Regular cardiac myocyte (primary cell): ENCODE measurements at places on chromosomes 16 and 17. TPM values are rescaled to one million over a fixed set of nuclear protein-coding genes. Genes with fewer than 3 reads are reported as not detected.

The MYH11 gene
- under 0.01 and 0.56 TPM in 2 replicates for total RNA-seq

The SDF2 gene
- total RNA-seq = 77.2 and 85.3 TPM in 2 replicates

The IRX3 gene
- total RNA-seq = 4.2 and 4.4 TPM in 2 replicates

The MYH3 gene
- total RNA-seq = 0.38 and 0.85 TPM in 2 replicates

The RGS9 gene
- total RNA-seq = 0.19 and 0.56 TPM in 2 replicates

The ABCA6 gene
- 17.1 and 51.6 TPM in 2 replicates for total RNA-seq

The GNGT2 gene
- total RNA-seq = 0.38 and 0.56 TPM in 2 replicates
